ENCODE measurements at places on chromosomes 13 and 19.

GRCh38 chr19:48874303-48875135 is 2.3 kb downstream of the PPP1R15A start:
- no peak for DNase-seq

DNA sequence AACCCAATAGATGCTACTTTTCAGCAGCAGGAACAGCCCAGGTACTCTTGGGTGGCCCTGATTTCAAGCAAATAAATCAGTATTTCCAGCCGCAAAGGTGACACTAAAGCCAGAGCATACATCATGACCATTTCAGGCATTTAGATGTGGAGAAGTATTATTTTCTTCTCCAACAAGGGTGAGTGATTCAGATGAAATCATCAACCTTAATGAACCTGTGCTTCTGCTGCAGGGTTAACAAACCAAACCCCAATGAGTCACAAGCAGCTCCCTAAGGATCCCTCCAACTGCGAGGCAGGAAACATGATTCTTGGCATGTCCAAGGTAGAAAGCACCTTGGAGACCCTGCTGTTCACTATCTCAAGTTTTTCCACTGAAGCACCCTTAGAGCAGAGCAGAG is 32.7 kb downstream of the MBNL2 start:
- DNase-seq = no peak

DNA sequence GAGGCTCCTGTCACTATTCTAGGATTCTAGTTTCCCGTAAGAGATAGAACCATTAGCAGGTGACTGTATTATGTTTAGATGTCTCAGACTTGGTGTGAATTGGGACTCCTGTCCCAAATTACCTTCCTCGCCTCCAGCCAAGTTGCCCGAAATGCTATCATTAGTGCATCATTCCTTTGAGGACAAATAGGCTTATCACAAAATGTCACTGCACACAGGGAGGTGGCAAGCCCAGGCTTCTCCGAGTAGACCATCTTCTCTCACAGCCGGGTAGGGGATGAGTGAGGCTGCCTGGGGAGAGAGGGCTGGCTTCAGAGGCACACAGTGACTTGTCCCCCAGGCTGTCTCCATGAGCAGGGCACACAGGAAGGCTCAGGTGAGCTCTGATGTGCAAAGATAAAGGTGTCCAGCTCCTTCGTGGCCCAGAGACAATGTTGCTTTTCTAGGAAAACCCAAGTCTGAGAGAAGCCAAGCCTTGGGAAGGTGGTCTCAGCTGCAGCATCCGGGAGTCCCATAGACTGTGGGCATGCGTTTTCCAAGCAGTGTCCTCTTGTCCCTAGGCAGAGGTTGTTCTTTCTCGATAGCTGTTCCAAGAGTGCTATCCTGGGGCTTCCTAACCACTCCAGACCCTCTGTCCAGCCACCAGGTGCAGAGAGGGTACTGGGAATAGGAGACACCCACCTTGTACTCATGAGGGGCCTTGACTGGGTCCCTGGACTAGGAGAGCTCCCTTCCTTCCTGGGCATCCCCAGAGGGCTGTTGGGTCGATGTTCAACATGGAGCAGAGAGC is 163.1 kb upstream of the TSHZ3 start:
- no peak for DNase-seq

- DNase-seq = no peak
Measured at GRCh38 chr19:42028304-42029216, 34.5 kb upstream of the ATP1A3 start.

- DNase-seq = peak; percentile 75
Measured at GRCh38 chr13:46553886-46554858, 1.2 kb downstream of the LRCH1 start.
